RPMI7951 (cell line): ENCODE measurements at places on chromosomes 1 and 21. TPM values are rescaled to one million over a fixed set of nuclear protein-coding genes. Genes with fewer than 3 reads are reported as not detected.

GRCh38 chr1:176878750-176879536, 285.6 kb downstream of the ASTN1 start:
- no peak for DNase-seq

The SLC6A9 gene
- 8.2 and 8.9 TPM in 2 replicates for total RNA-seq

GRCh38 chr21:28104346-28104745, 888.3 kb downstream of the LTN1 start:
- no peak for DNase-seq

GRCh38 chr1:116374353-116375147, 1.5 kb downstream of the ATP1A1 start:
- DNase-seq, result no peak

DNA sequence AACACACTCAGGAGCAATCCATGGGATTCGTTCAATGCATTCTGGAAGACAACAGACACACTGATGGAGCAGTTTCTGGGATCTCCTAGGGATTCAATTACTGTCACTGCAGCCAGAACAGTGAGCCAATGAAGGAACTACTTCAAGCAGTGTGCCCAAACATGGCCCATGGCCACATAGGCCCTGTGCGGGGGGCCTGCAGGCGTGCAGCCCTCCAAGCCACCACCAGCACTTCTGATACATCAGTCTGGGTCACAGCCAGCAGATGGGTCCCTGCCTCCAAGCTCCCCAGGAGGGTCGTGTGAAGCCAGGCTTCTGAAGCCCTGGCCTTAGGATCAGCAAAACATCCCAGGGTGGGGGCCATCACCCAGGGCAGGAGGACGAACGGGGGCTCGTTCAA, 99.3 kb downstream of the RAVER2 start:
- no peak for DNase-seq

The VPS72 gene
- 54.0 and 63.8 TPM in 2 replicates for total RNA-seq

The CCDC181 gene
- 0.20 and 1.2 TPM in 2 replicates for total RNA-seq

- DNase-seq, result no peak
Measured at GRCh38 chr21:44083631-44084291, 23.4 kb upstream of the PWP2 start.

- DNase-seq, result peak; percentile 16
Measured at GRCh38 chr1:8118031-8118451, 91.9 kb upstream of the ERRFI1 start.

GRCh38 chr1:206544562-206545257, 37.4 kb downstream of the RASSF5 start:
- DNase-seq, result peak; percentile 35

The PBX1 gene
- 1.7 and 2.4 TPM in 2 replicates for total RNA-seq

The XCL1 gene
- not detected in 2 replicates for total RNA-seq

The ITGB2 gene
- not detected in 2 replicates for total RNA-seq

GRCh38 chr21:43322805-43323204, 104.1 kb downstream of the SIK1 start:
- DNase-seq, result no peak

DNA sequence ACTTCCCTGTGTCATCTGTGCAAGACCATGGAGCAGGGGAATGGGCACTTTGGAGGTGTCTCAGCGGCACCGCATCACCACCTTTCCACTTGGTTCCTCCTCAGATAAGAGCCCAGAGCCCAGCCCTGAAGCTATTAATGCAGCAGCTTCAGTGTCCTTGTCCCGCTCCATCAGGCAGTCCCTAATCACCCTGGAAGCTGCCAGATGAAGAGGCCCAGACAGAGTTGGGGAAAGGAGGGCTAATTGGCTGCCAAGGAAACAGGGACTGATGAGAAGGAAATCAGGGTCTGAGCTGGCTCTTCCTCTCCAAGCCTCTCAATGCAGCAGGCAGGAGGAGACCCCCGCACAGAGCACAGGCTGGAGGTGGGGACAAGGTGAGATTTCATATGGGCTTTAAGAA, 83.1 kb upstream of the KLHDC7A start:
- DNase-seq, result no peak

DNA sequence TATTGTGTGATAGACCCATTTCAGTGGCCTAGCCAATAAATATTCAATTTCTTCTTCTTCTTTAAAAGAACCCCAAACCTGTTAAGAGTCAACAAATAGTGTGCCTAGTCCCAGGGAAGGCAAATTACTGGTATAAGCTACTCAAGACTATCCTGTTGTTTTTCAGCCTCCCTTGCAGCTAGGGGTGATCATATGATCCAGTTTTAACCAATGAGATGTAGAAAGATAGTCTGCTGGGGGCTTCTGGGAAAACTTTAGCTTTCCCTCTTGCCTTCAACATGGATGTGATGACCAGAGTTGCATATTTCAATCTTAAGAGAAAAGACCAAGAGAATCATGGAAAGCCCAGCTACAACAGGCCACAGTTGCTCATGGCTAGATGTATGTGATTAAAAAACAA, 4.7 kb upstream of the NUP210L start:
- no peak for DNase-seq

DNA sequence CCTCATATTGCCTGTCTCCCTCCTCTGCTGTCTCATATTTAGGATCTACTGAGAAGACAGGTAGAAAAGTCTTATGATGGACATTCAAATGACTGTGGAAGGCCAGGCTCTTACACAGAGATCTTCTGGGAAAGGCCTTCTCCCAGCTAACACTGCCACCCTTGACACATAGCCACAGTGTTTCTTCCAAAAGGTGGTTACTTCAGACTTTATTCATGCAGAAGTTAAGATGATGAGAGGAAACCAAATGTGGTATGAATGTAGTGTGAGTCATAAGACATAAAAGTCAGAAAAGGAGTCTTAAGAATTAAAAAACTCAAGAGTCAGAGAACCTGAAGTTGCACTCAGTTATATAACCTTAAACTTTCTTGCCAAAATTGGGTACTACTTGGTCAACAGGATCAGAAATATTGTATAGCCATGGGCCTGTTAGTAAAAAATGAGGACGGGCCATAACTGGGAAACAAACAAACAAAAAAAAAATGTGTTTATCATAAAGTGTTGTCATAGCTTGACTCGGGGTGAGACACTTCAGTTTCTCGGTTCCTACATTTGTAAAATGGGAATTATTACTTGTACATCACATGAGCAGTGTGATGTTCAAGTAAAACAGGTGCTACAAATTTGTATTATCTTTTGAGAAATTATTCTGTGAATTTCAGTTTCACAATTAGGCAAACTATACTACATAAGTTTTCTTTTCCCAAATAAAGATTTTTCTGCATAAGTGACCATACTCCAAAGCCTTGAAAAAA, 1.2 kb upstream of the DENND1B start:
- peak; percentile 66 for DNase-seq

The TMEM52 gene
- 0.39 and 0.48 TPM in 2 replicates for total RNA-seq

- DNase-seq, result peak; percentile 52
Measured at GRCh38 chr1:241749041-241749944, 97.2 kb downstream of the WDR64 start.

DNA sequence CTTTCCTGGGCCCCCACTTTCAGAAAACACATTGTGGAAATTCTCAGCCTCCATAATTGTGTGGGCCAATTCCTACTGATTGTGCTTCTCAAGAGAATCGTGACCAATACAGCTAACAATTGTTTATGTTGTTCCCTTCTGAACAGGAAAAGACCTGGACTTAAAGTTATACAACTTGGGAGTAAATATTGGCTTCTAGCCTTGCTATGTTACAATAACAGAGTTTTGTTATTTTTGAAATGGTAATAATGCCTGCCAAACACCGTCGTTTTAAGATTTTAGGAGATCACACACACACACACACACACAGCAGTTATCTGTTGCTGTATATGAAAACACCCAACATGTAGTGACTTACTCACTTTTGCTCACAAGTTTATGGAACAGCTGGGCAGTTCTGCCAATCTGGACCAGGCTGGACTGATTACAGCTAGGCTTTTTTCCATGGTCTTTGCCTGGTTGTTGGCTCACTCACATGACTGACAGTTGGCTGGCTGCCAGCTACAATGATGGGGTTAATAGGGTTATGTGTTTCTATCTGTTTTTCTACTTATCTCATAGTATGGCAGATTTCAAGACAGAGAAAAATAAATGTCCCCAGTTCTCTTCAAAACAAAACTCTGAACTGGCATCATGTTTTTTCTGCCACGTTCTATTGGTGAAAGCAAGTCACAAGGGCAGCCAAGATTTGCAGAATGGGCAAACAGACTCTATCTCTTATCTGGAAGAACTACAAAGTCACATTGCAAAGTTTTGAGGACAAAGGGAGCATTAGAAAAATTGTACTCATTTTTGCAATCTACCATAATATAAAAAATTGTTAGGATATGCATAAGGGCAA, 447.5 kb downstream of the NEGR1 start:
- no peak for DNase-seq

DNA sequence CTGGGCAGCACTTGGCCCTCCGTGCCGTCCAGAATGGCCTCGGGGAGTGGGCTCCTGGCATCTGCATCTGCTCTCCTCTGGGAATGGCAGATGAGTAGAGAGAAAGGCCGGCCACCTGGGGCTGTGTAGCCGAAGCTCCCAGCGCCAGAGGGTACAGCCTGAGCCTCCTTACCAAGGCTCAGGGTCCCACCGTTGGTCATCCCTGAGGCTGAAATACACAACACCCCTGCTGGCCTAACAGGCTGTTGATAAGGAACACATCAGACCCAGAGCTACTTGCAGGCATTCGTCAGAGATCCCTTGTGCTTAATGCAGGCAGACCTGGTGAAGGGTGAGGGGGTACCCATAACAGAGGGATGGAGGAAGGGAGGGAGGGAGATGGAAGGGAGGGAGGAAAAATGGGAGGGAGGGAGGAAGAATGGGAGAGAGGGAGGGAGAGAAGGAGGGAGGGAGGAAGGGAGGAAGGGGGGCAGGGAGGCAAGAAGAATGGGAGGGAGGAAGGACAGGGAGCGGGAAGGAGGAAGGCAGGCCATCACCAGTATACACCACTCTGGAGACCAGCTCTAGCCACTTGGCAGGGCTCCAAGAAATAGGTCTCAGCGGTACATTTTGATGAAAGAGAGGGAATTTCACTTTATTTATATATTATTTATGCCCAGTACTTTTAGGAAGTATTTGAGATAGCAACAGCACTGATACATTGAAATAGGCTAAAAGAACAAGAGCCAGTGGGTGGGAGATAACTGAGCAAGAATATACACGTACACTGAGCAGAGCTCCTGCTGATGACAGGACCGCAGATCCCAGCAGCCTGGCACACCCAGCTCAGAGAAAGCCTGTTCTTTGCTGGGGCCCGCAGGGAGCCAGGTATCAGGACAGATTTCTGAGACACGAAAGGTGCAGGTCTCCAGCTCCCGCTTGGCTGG, 315.0 kb upstream of the VAMP3 start:
- no peak for DNase-seq

- no peak for DNase-seq
Measured at GRCh38 chr1:88058205-88058604, 625.9 kb upstream of the PKN2 start.

- peak; percentile 78 for DNase-seq
Measured at GRCh38 chr1:6491480-6491962, at the start of gene PLEKHG5. TSS of gene PLEKHG5 (minus strand) at chr1:6491667. CDS start at chr1:6477571, 14,096 bp downstream.

GRCh38 chr1:6206520-6206855, 569 bp downstream of the RNF207 start:
- DNase-seq, result no peak

The SLAMF7 gene
- not detected in 2 replicates for total RNA-seq

DNA sequence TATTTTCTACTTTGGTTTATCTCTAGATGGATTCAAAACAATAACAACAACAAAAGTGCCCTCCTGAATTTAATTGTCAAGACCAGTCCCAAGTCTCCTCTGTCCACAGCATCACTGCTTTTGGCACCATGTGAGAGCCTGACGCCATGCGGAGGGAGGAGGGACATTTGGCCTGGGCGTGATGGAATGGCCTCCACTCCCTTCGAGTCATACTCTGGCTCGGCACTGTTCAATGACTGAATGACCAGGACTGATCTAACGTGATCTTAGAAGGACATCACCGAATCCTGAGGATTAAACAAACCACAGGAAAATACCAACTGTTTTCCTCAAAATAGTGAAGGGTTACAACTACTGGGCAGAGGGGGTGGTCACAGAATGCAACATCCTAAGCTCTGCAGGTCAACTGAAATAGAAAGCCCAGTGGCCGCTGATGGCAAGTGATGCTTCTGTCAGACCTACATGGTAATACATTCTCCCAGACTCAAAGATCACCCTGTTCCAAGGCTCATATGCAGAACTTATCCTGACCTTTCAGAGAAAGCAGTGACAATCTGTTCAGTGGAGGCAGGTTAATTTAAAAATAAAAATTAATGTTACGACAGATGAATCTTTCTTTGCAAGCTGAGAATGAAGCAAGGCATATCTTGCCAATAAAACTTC, 19.1 kb downstream of the SRSF4 start:
- no peak for DNase-seq

The LRRC7 gene
- 0.12 and 0.20 TPM in 2 replicates for total RNA-seq

DNA sequence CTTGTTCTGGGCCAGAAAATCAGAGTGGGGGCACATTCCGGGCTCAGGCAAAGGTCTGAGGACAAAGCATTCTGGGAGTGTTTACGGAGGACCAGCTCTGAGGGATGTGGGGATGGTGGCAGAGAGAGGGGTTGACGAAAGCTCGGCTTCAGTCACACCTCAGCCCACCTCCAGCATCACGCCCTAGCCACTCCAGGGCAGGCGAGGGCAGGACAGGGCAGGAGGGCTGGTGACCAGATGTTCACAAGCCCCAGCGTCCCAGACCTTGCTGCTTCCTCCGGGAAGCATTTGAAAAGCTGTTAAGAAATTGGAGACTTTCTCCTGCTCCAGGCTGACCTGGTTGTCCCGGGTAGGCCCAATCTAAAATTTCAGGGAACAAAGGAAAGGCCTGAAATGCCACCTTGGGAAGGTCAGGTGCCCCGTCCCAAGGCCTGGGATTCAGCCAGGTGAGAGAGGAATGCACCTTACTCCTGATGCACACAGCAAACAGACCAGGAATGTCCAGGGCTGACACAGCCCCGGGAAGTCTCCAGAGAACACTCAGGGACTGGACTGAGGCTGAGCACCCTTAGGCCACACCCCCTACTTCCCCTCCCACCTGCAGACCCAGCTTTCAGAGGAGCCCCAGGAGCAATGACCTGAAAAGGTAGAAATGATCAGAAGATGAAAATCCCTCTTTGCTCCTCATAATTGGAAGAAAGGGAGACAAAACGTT, 71.9 kb upstream of the KLHDC7A start:
- no peak for DNase-seq

- no peak for DNase-seq
Measured at GRCh38 chr1:171784784-171785183, 3.3 kb downstream of the METTL13 start.

DNA sequence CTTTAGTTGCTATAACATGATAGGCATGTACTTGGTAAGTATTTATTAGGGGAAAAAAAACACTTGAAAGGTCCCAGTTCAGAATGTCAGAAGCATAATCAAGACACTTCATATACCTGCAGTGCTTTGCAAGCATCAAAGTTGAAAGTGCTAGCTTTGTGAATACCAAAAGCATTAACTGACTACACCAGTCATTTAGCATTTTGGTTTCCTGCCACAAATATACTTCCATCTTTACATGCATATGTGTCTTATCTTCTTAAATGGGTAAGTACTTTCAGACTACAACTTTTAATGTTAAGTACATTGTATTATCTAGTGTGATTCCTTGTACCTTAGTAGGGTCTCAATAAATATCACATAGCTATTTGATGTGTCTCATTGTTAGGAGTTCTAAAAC, 43.7 kb downstream of the AKT3 start:
- no peak for DNase-seq
